ENCODE measurements at places on chromosomes 16 and 17.

DNA sequence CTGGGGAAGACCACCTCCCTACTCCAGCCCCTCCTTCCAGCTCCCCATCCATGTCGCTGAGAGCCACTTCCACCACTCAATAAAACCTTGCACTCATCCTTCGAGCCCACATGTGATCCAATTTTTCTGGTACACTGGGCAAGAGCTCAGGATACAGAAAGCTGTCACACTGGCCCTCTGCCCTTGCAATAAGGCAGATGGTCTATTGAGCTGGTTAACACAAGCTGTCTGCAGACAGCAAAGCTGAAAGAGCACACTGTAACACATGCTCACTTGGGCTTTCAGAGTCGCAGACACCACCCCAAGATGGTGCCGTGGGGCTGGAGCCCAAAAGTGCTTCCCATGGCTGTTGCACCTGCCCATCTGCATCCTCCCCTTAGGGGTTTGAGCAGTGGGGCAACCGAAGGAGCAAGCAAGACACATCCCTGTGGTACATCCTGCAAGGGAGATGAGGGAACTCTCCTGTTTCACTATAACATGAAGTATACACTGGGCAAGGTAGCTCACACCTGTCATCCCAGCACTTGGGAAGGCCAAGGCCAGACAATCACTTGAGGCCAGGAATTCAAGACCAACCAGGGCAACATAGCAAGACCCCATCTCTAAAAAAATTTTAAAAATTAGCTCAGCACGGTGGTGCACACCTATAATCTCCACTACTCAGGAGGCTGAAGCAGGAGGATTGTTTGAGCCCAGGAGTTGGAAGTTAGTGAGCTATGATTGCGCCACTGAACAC is 52.8 kb upstream of the C17orf78 start:
- DNase-seq: no peak

GRCh38 chr16:2500430-2500917 is 13.3 kb upstream of the ATP6V0C start:
- DNase-seq: no peak

- DNase-seq: no peak
Observed at GRCh38 chr17:61391595-61392291, 7.9 kb upstream of the TBX2 start.

DNA sequence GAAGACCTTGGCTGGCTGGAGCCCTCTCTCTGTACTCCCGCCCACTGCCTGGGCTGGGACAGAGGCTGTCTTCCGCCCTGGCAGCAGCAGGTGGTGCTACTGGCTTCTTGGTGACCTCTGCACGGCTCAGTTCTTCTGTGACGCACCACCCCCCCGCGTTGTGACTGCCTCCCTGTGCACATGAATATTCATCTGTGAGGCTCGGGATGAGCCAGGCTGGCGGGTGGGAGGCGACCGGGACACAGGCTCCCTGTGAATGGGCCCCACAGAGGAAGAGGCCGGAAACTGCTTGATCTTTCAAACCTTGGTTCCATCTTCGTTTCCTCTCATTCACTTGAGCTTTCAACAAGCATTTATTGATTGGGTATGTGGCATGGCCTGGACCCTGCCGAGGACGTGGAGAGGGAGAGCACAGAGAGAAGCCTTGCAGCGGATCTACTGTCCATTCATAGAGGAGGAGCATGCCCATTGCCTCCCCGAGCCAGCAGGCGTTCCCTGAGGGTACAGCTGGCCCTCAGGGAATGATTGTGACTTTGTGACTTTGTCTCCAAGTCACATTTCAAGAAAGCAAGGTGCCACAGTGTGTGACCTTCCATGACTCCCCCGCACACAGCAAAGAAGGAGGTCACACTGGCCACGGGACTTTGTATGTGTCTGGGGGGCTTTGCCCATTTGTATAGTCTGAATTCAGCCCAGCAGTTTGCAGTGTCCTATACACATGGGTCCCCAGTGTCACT is 45.0 kb downstream of the B9D1 start:
- DNase-seq: peak; percentile 96

DNA sequence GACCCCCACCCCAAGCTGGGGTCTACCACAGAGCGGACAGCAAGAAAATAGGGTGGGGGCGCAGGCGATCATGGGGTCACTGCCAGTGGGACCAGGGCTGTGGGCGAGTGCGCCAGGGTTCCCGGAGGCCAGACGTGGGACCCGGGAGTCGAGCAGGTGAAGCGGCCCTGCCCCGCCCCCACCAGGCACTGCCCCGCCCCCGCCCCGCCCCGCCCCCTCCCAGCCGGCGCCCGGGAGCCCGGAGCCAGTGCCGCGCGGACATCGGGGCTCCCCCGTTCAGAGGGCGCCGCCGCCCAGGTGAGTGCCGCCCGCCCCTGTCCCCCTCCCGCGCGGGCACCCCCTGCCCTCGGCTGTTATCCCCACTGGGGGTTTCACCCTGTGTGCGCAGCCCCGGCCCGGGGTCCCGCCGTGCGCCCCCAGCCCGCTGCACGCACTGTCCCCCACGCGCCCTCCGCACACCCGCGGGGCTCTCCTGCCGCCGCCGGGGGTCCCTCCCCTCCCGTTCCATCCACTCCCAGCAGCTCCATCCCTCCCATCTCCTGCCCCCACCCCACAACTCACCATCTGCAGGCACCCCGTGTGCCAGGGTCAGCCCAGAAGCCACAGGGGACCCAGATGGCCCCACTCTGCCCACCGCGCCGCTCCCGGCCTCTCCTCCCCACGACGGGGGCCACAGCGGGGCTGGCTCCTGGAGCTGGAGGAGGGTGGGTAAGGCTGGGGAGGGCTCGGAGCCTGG is at the start of gene SSTR5:
TSS of gene SSTR5 (plus strand) at position 222 of the 736 bp plus-strand sequence. CDS start 6,122 bp downstream, outside the sequence.
- DNase-seq: no peak

GRCh38 chr17:14545156-14545906 is 244.4 kb downstream of the HS3ST3B1 start:
- no peak for DNase-seq

GRCh38 chr16:10600782-10601443 is 20.5 kb upstream of the EMP2 start:
- DNase-seq: no peak

GRCh38 chr17:82263641-82264040 is 9.9 kb downstream of the CSNK1D start:
- DNase-seq: no peak

GRCh38 chr17:79625706-79626105 is 14.9 kb upstream of the RBFOX3 start:
- no peak for DNase-seq

DNA sequence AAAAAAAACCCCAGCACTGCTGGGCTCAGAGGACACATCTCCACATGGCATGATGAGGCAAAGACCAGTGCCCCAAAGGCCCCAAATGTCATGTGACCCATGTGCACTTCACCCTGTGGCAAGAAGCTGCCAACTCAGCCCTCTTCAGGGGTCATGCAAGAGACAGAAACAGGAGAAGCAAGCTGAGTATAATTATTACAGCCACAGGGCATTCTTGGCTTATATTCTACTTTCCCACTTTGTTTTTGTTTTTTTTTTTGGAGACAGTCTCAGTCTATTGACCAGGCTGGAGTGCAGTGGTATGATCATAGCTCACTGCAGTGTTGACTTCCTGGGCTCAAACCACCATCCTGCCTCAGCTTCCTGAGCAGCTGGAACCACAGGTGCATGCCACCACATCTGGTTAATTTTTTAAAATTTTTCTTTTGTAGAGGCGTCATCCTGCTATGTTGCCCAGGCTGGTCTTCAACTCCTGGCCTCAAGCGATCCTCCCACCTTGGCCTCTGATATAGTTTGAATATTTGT is 32.7 kb upstream of the LITAF start:
- no peak for DNase-seq

- no peak for DNase-seq
Observed at GRCh38 chr17:79485991-79486390, 124.9 kb downstream of the RBFOX3 start.

- DNase-seq: no peak
Observed at GRCh38 chr16:12972246-12972645, 70.8 kb downstream of the SHISA9 start.

DNA sequence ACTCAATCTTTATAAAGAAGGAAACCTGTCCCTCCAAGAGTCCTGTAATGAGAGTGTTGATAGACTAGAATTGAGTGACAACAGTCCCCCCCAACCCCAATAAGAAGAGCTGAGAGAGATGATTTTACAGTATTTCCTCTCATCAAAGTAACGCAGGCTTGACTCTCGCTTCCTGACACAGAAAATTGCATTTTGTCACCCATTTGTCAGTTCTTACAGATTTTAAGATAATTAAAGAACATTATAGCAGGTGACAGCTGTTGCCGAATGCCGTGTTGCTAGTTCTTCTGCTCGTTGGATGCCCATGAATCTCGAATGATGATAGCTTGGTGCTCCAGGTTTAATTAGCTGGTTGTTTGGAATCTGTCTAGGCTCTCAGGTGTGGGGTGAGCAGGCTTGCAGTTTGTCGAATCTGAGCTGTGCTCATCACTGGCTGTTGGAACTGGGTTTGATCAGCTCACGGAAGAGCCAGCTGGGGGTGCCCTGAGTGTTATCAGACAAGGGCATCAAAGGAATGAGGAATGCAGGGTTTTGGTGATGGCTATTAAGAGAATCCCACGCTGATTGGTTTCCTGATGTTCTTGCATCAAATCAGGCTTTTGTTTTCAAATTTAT is 84.8 kb upstream of the CPHXL start:
- DNase-seq: no peak

- no peak for DNase-seq
Observed at GRCh38 chr17:57603546-57603945, 141.6 kb downstream of the CCDC182 start.

DNA sequence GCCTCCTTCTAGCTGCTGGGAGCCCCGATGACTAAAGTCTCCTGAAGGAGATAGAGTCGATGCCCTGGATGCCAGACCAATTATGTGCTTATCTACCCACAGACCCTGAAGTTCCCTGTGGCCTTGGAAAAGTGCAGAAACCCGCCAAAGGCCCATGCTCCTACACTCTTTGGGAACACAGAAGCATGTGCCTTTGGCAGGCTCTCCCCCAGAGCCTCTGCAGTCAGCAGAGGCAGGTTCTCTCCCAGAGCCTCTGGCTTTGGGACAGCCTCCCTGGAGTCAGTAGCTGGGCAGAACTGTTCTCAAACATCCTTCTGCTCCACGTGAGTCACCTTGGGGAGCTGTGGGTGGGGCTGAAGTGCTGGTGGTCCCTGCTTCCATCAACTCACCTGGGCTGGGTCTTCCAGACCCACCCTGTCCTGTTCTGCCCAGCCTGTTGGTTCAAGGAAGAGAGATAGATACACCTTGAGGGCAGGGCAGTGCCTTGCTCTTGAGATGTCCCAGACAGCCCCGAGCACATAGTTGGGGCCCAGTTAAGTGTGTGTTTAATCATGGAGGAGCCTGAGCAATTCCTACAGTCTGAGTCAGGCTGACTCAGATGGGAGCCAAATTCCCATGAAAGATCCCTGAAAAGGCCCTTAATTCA is 3.2 kb upstream of the CDK5RAP3 start:
- DNase-seq: no peak

DNA sequence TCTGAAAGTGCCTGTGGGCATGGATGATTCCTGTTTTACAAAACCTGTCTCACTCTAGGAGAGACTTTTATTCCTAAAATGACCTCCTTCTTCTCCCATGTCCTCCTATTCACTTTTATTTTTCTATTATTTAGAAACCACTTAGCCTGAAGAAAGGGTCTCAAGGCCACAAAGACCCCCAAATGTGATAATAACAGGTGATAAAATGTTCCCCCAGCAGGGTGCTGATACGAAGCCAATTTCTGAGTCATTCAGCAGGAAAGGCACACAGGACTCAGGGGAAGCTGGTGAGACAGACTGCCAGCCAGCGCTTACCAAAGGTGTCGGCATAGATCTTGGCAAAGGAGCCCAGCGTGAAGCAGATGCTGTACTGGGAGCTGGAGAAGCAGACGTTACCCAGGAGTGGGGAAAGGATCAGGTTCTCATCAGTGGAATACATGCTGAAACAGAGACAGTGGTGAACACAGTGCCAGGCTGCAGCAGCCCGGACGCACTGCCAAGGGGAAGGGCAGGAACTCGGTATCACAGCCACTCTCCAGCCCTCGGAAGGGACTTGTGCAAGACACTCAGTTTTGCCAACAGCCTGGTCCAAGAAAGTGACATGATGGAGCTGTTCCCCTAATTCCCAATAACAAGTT is 24.6 kb downstream of the HIGD1B start:
- DNase-seq: no peak

GRCh38 chr17:75530837-75531720 is 5.6 kb downstream of the LLGL2 start:
- no peak for DNase-seq

DNA sequence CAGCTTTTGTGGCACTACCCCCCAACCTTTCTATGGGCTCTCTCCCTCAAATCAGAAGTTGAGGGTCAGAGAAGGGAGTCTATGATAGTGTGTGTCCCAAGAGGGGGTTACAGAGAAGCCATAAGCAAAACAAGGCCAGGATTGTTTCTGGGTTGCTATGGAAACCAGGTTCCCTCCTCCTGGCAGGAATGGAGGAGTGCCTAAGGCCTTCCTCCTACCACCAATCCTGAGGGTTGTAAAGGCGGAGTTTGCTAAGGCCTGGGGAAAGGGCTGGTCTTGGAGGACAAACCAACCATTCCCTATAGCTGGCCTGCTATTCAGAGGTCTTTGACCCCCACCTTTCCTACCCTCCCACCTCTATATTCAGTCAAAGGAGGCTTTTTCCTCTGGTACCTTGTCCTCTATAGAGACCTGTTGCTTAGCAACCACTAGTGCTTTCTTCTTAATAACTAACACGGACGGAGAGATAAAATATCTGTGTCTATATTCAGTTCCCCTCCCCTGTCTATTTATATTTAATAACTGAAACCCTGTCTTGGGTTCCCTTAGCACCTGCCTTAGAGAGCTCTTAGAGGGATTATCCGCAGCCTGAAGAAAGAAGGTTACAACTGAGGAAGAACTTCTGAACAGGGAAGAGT is 43.4 kb downstream of the NEUROD2 start:
- peak; percentile 20 for DNase-seq

DNA sequence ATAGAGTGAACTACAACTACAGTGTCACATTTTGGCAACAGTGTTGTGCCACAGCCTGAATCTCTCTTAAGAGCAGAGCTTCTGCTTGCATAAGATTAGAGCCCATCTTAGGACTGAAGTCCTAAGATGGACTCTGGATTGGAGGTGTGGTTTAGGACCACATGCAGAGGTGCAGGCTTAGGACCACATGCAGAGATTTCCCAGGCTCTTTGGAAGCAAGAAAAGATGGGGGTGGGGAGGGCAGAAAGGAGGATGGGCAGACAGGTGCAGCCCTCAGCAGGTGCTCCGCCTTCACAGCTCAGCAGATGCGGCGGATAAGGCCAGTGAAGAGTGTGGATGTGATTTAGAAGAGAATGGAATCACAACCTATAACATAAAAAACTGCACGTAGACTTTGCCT is 128.7 kb downstream of the TANGO6 start:
- peak; percentile 69 for DNase-seq

- no peak for DNase-seq
Observed at GRCh38 chr16:1740781-1741490, 30.4 kb downstream of the NME3 start.

- DNase-seq: no peak
Observed at GRCh38 chr17:15342460-15342859, 1.1 kb upstream of the TEKT3 start.
